CD4-positive, alpha-beta memory T cell (primary cell): ENCODE measurements at places on chromosomes 2 and 18. TPM values are rescaled to one million over a fixed set of nuclear protein-coding genes. Genes with fewer than 3 reads are reported as not detected.

The SULT1C4 gene
- not detected for total RNA-seq

The CCT7 gene
- 188 TPM for total RNA-seq

The CYP1B1 gene
- total RNA-seq = 5.8 TPM

The CDH19 gene
- not detected for total RNA-seq

The CASP10 gene
- total RNA-seq = 30.6 TPM

The SLC19A3 gene
- not detected for total RNA-seq
